ENCODE measurements at places on chromosomes 16 and 17.
A peak's percentile ranks its signal among the peaks of the same experiment; 100 is the strongest.

DNA sequence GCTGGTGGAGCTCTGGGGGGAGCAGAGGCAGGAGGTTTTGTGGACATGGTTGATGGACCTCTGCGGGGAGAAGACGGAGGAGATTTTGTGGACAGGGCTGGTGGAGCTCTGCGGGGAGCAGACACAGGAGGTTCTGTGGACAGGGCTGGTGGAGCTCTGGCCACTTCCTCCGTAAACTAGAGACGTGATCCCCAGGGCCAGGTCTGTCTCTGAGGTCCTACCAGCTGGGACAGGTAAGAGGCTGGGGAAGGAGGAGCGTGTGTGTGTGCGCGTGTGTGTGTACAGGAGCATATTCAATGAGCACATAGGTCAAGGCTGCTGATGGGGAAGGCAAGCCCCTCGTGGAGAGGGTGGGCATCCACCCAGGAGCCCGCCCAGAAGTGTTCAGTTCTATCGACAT, 20.6 kb downstream of the RPH3AL start:
- no peak for DNase-seq

DNA sequence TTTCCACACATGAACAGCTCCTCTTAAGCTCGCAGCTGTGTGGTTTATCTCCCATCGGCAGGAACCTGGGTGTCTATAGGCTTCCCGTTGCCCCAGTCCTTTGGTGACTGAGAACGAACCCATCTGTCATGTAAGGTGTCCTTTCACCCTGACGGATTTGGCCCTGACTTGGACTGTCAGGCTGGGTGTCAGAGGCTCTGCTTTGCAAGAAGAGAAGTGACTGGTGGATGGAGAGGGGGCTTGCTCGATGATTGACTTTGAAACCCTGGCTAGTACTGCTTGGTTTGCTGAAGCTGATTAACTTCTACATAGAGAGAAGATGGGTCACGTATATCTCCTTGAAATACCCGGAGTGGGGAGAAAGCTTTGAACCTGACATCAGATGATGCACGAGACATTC, 42.9 kb downstream of the COX4I1 start:
- no peak for DNase-seq

GRCh38 chr16:5510819-5511370, 413.3 kb upstream of the EEF2KMT start:
- no peak for DNase-seq

DNA sequence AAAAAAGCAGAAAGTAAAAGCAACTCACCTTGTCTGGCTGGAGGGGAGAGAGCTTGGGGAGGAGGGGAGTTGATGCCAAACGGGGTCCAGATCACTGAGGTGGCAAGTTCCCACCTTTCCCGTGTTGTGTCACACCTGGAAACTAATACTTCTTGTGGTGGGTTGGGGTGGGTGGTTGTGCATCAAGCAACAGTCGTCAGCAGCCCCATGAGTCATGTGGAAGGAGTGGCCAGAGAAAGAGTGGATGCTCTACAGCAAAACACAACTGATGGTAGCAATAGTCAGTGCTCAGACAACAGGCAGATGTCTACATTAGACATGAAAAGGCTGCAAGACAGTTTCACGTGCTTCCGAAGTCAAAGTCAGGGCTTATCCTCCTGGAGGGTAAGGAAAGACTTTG, 35.4 kb downstream of the ARSG start:
- DNase-seq, result peak; percentile 44

DNA sequence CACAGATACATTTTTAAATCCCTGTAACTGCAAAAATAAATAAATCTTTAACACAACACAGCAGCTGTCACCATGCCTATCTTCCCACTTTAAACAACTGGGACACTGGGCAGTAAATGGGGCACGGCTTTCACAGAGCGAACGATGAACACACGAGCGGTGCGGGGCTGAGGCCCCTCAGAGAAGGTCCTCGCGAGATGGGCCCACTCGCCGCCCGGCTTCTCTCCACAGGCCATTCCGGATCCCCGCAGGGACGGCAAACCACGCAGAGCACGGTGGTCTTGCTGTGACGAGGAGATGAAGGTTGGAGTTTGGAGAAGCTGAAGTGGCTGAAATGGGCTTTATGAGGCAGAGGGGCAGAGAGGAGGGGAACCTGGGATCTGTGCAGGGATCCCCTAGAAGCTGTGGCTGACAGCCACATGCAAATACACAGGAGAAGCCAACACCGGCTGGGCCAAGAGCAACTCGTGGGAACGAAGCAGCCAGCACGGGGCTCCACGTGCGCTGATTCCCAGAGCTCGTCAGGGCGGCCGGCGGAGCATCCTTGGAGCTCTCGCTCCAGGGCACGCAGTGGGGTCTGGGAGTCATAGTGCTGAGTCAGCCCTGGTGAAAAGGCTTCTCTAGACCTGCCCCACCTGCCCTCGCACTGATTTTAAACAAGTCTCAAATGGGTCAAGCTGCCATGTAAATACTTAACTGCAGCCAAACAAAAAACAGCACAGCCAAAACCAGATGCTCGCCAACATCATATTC, 31.7 kb downstream of the CCDC57 start:
- DNase-seq, result no peak

GRCh38 chr17:71633391-71633849, 487.4 kb upstream of the SOX9 start:
- peak; percentile 74 for DNase-seq

DNA sequence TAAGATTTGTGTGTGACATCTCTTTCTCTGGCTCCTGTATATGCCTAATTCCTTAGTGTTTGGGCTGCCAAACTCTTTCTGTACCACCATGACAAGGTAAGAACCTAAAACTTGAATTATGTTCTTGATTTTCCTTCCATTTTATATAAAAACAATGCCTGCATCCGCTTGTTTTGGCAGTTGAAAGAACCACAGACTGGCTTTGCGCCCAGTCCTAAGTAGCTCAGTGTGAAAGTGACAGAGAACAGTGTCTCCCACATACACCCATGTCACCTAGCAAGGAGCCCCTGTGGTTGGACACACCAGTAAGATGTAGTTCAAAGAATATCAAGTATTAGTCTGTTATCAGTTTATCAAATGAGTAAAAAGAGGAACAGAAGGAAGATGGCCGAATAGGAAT, 40.7 kb upstream of the SLC6A2 start:
- no peak for DNase-seq

DNA sequence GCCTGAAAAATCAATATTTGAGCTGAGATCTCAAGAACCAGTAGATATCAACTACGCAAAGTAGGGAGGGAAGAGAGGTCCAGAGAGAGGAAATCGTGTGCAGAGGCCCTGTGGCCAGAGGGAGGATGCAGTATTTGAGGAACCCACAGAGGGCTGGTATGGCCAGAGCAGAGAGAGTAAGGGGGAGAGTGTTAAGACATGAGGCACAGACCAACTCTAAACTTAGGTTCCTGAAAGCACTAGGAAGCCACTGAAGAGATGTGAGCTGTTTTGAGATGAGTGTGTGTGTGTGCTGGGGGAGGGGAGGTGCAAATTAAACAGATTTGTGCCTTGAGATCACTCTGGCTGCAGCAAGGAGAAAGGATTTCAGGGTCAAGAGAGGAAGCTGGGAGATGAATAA, 10.9 kb downstream of the SLC13A2 start:
- no peak for DNase-seq

DNA sequence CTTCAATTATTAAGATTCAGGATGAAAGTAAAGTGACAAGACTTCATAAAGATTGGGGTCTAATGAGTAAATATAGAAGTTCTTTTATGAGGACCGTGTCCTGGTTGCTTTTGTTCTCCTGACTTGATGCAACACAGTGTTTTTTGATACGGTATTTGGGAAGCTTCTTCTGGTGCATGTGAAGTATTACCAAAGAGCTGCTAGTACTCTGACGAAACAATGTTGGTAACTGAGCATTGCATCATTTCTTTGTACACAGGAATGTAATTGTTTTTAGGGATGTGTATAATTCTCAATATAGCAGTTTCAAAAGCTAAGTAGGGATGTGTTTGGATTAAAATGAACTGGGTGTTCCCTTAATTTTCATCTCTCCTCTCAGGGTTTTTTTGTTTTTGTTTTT, 15.9 kb downstream of the KPNB1 start:
- DNase-seq, result peak; percentile 41

DNA sequence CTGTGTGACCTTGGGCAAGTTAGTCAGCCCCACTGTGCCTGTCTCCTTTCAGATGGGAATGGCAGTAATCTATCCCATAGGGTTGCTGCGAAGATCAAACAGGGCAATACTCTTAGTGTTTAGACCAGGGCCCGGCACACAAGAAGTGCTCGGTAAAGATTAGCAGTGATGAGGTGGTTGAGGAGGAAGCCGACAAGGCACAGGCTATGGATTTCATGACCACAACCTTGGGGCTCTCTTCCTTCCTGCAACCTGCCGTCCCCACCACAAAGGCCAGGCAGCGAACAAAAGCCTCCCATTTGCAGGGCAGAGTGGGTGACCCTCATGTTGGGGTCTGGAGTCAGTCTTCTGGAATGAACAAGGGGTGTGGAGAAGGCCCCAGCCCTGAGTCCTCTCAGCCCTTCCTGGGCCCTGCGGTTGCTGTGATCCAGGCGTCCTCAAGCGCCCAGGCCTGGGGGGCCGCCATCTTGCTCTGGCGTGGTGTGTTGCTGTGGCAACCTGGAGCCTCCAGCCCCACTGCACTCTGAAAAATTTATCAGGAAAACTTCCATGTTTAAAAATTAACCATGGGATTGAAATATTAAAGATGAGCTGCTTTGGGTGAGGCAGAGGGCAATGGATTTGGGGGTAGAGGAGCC, 9.8 kb downstream of the ADAM11 start:
- DNase-seq, result no peak

DNA sequence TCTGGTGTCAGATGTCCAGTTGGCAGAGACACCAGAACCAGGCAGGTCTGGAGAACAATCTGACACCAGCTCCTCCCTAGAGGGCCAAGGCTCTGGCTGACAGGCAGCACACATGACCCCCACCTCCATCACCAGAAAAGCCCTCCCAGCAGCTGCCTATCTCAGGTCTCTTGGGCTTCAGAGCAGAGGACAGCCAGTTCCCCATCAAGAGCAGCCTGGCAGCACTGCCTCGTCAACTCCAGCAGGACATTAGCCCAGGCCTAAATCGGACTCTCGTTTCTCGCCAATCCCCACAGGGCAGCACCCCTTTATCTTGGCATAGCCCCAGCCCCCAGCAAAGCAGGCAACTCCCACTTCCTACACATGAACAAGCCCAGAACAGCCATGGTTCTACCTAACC, 4.4 kb downstream of the JUP start:
- no peak for DNase-seq

DNA sequence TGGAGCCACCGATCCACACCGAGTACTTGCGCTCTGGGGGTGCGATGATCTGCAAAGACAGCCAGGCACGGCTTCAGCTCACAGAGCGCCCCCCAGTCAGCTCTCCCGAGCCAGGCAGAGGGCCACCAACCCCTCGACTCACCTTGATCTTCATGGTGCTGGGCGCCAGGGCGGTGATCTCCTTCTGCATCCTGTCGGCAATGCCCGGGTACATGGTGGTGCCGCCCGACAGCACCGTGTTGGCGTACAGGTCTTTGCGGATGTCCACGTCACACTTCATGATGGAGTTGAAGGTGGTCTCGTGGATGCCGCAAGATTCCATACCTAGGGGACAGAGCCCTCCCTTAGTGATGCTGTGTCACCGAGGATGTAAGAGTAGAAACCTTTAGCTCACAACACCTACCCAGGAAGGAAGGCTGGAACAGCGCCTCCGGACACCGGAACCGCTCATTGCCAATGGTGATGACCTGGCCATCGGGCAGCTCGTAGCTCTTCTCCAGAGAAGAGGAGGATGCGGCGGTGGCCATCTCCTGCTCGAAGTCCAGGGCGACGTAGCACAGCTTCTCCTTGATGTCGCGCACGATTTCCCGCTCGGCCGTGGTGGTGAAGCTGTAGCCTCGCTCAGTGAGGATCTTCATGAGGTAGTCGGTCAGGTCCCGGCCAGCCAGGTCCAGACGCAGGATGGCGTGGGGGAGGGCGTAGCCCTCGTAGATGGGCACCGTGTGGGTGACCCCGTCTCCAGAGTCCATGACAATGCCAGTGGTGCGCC, 1.6 kb downstream of the ACTG1 start:
- no peak for DNase-seq

- DNase-seq, result peak; percentile 31
These were observed 27.2 kb upstream of the TOB1 start for GRCh38 chr17:50893183-50893993.

GRCh38 chr17:61314368-61315078, 85.1 kb upstream of the TBX2 start:
- DNase-seq, result no peak

- peak; percentile 51 for DNase-seq
These were observed 558 bp upstream of the ZFHX3 start for GRCh38 chr16:73048292-73049080.

- DNase-seq, result no peak
These were observed 87.1 kb downstream of the STX8 start for GRCh38 chr17:9488556-9488955.

DNA sequence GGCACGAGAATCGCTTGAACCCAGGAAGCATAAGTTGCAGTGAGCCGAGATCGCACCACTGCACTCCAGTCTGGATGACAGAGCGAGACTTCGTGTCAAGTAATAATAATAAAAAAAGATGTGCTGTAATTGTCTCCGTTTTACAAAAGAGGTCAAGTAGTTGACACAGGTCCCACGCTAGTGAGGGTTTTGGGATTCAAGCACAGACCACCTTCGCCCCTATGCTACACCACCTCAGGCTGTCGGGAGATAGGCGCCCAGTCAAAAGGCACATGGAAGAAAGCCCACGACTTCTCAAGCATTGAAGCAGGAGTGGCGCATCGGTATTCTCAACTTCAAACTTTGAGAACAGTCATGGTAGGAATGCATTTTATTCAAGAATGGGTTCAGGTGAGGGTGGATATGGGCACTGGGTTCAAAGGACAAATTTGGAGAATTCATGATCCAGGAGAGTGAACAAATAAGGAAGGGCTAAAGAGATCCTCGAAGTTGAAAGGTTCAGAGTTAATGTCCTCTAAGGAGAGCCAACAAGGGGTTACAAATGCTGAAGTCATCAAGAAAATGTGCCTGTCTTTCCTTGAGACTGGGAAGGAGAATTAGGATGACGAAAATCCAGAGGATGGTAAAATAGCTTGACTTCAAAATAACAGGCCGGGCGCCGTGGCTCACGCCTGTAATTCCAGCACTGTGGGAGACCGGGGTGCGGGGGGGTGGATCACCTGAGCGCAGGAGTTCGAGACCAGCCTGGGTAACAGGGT, 1.4 kb upstream of the AMZ2 start:
- DNase-seq, result no peak

DNA sequence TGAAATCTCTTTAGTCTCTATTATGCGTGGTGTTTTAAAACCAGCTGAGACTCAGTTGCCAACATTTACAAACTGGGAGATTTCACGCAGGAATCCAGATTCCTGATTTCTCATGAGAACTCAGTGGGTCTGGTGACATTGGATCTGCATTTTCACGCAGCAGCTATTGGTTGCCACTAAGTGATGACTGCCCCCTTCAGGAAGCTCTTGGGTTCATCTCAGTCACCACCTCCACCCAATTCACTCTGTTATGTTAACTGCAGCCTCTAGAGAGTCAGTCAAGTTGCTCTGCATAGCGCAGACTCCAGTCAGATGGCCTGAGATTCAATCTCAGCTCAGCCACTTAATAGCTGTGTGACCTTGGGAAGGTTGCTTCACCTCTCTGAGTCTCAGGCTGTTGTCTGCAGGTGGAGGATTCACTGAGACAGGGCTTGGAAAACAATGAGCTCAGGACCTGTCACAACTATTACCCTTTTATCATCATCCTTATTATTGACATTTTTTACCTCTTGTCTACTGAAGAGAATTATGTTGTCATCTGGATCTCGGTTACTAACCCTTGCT, 6.4 kb downstream of the SHISA9 start:
- DNase-seq, result no peak

- DNase-seq, result no peak
These were observed 29.7 kb upstream of the NSRP1 start for GRCh38 chr17:30086896-30087295.
